DND-41 (cell line): ENCODE measurements at places on chromosomes 4 and X.

DNA sequence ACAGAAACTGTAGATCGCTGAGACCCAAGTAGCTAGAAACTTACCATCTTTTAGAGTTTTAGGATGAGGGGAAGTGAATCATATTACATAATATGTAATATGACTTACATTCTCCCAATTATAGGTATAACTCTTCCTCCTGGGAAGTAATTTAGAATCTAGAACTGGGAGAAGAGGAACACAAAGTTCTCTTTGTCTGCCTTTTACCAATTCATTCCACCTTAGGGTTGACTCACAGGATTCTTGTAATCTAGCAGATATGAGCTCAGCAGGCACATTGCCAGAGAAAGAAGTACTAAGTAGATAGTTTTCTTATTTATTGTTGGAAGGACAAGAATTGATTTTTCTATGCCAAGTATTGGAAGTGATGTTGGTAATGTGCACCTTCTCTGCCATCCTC, 58.0 kb upstream of the CCSER1 start:
- no peak for DNase-seq

- no peak for DNase-seq
Measured at GRCh38 chr4:153383131-153383530, 38.6 kb downstream of the MND1 start.

DNA sequence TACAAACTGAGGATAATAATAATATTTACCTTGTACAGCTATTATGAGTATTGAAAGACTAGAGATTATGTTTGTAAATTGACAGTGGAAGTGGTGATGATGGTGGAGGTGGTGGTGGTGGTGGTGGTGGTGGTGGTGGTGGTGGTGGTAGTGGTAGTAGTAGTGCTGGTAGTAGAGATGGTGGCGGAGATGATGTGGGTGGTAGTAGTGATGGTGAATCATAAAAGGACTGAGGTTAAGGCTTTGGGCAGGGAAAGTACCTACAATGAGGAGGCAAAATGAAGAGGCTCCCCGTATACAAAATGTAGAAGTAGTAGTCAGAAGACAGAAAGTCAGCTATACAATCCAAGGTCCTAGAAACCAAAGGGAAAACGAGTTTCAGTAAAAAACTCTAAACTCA, 214.1 kb downstream of the BCOR start:
- DNase-seq: no peak

GRCh38 chr4:37243722-37244582, 591 bp upstream of the NWD2 start:
- no peak for DNase-seq

GRCh38 chr4:46924789-46925529, 15.9 kb upstream of the COX7B2 start:
- DNase-seq: no peak

DNA sequence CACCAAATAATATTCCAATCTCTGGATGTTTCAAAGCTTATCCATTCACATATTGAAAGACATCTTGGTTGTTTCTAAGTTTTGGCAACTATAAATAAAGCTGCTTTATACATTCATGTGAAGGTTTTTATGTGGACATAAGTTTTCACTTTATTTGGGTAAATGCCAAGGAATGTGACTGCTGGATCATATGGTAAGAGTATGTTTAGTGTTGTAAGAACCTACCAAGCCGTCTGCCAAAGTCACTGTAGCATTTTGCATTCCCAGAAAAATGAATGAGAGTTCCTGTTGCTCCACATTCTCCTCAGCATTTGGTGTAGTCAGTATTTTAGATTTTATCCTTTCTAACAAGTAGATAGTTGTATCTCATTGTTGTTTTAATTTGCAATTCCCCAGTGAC, 1047.7 kb downstream of the C4orf33 start:
- DNase-seq: no peak

DNA sequence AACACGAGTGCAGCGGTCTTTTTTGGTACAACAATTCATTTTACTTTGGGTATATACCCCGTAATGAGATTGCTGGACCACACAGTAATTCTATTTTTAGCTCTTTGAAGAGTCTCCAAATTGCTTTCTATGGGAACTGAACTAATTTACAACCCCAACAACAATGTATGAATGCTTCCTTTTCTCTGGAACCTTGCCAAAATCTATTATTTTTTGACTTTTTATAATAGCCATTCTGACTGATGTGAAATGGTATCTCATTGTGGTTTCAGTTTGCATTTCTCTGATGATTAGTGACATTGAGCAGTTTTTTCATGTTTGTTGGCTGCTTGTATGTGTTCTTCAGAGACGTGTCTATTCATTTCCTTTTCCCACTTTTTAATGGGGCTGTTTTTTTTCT, 240.8 kb downstream of the STK32B start:
- DNase-seq: no peak

GRCh38 chr4:5890063-5890727, 2.7 kb downstream of the CRMP1 start:
- DNase-seq: no peak

- DNase-seq: no peak
Measured at GRCh38 chr4:145418739-145419138, 62.9 kb upstream of the SMAD1 start.

GRCh38 chr4:172061204-172061603, 248.0 kb downstream of the GALNTL6 start:
- DNase-seq: no peak

GRCh38 chr4:156186111-156186510, 232.4 kb upstream of the CTSO start:
- no peak for DNase-seq

- peak; percentile 72 for DNase-seq
Measured at GRCh38 chrX:72126539-72127140, 5.1 kb downstream of the RTL5 start.

DNA sequence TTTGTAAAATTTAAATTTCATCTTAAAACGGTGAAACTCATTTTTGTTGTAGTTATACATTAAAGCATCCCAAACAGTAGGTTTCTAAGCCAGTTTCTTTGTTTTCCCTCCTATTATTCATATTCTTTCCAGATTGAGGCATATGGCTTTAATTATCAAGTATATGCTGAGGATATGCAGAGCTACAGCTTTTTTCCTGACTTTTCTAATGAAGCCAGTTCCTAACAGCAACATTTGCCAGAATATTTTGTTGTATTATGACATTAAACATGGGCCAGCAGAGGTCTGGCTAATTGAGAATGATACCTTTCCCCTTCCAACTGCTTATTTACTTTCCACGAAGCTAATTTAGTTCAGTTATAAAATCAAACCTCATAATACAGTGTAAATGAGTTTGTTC, 75.3 kb downstream of the SLIT2 start:
- DNase-seq: no peak

DNA sequence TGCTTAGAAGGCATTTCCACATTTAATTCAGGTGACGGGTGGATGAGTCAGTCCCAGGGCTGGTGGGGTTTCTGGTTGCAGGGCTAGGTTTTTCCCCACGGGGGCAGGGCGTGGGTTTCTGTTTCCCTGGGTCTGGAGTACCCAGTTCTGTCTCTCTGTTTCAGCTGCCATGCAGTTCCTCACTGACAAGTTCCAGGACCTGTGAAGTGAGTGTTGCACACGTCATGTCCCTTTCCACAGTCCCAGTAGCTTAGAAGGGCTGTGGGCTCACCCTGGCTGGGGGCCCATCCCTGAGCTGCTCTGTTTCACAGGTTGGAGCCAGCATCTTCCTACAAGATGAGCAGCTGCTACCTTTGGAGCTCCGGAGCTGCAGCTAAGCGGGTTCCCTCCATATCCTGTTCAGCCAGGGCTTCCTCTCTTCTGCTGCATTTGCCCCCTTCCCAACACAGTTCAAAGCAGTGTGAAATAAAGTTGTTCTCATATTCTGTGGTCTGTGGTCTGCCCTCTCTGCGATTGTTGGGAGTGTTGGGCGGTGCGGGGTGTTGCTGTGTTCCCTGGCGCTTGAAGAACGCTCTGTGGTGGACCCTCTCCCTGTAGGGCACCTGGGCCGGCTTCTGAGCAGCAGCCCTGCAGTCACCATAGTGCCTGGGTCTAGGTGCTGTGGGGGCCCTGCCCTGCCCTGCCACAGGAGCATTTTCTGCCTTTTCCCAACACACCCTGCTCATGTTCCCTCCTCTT, 3.9 kb downstream of the LOC101059915 start:
- DNase-seq: peak; percentile 27

GRCh38 chrX:136784231-136784630, 3.5 kb upstream of the ARHGEF6 start:
- DNase-seq: peak; percentile 32

DNA sequence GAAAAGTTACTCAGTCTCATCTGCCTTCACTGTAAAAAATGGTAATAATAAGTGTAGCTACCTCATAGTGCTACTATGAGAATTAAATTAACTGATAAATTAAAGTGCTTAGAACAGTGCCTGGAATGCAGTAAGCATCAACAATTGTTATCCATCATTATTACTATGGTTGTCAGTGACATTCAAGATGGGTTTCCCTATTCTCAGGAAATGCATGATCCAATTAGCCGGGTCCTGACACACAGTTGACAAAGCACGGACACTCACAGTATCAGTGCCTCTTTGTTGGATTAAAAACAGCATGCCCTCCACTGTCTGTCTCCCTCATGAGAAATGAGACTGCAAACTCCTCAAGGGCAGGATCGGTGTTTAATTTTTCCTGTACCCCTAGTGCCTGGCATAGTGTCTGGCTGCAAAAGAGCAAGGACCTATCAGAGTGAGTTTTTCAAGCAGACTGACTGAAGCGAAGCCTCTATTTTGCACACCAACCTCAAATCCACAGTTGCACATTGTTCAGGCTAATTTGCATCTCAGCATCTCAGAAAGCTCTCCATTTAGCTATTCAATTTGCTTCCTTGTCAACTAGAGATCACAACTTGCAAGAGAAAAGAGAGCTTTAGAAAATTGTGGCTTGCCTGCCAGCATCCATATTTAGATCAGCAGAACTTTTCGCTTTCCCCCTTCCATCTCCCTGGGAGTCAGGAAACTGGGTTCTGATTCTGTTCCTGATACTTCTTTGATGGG, 122.9 kb downstream of the LDB2 start:
- DNase-seq: no peak

DNA sequence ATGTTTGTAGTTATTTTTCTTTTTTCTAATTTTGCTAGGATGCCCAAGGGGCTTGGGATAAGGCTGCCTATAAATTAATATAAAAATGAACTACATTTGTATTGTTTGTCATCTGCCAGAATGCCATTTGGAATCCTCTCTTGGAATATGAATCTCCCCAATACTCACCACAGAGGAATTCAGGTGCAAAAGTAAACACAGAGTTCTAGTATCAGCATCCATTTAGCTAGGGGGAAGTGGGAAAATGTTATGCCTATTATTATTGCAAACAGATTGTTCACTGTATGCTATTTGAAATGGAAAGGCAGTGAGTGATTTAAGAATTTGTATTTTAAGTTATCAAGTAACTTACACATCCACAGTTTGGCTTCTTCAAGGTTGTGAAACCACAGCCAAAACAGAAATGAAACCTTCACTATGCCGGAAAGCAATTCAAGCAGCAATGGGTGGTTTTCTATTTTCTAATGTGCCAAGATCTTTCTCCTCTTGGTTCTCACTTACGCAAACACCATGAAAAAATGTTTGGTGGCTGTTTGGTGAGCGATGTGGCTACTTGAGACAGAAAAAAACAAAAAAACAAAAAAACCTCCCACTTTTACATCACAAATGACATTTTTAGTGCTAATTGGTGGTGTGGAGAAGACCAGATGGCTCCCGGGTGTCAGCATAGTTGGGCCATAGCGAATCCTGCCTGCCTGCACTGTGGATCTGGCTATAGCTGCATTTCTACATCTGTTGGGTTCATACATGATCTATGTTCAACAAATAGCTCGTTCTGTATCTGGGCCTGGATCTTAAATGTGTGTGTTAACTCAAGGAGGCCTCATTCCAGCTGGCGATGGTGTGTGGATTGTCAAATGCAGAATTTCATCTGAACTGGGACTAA, 200.8 kb upstream of the GIMD1 start:
- no peak for DNase-seq

DNA sequence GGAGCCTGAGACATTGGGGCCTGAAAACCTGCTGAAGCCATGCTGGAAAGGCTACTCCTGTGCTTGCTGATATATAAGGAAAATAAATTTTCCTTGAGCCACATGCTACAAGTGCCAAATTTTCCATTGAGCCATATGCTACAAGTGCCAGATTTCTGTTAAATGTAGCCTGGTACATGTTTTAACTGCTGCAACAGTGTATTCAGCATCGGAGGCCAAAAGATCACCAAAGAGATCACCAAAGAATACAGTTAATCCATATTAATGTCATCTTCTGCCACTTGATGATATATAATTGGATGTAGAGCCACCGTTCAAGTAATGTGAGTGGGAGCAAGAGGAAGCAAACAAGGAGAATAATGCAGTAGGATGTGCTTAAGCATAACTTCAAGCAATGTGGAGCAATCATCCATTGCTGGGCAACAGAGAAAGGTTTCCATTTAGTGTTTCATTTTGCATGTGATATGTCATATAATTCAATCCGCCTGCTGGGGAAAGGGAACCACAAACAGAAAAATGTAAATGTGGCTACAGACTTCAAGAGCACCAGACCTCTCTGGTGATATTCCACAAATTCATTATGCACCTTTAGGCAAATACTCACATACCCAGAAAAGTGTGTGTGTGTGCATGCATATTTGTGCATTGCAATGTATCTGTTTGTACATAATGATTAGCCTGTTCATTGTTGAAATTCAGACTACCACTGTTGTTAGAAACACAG, 295.9 kb downstream of the KCNIP4 start:
- no peak for DNase-seq

- no peak for DNase-seq
Measured at GRCh38 chrX:12007881-12008280, 130.4 kb upstream of the FRMPD4 start.

- DNase-seq: no peak
Measured at GRCh38 chrX:2262668-2263055, 238.1 kb downstream of the DHRSX start.

DNA sequence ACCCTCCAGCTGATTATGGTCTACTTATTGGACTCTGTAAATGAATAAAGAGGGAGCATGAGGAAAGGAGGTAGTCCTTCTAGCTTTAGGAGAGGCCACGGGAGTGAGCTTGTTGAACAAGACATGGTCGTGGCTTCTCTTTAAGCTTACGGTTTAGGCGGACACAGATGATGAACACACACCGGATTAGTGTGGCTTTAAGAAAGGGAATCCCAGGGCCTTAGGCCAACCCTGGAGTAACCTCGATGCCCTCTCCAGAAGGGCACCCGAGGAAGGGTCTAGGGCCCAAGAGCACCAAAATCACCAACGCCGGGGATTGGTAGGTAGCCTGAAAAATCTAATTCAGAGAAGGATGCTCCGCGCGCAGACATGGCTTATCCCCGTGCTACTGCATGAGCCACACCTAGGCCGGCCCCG, 39.4 kb downstream of the ERVMER34-1 start:
- no peak for DNase-seq
